GM06990 (cell line): ENCODE measurements at places on chromosomes 7 and 10.
A peak's percentile ranks its signal among the peaks of the same experiment; 100 is the strongest.

DNA sequence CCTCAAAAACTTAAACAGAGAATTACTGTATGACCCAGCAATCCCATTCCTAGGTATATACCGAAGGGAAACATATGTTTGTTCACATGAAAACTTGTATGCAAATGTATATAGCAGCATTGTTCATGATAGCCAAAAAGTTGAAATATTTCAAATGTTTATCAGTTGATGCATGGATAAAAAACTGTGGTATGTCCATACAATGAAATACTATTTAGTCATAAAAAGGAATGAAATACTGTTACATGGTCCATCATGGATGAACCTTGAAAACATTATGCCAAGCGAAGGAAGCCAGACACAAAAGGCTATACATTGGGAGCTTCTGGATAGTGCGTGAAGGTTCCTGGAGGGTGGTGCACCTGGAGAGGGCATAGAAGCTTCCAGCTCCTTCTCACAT lies 11.0 kb upstream of the TRA2A start:
- no peak for DNase-seq

DNA sequence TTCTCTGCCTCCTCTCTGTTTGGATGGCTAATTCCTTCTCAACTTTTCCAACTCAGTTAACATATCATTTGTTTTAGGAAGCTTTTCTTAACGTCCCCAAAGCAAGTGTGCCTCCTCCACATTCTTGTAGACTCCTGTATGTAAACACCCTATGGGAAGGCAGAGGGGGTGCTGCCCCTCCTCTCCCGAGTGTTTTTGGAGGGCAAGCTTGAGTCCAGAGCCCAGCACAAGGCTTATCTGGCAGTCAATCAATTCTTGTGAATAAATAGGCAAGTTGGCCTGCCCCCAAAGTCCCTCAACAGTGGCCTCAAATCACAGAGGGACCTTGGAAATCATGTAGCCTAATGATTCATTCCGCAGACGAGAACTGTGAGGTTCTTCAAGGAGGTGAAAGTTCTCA lies 305.6 kb downstream of the RPS24 start:
- no peak for DNase-seq

DNA sequence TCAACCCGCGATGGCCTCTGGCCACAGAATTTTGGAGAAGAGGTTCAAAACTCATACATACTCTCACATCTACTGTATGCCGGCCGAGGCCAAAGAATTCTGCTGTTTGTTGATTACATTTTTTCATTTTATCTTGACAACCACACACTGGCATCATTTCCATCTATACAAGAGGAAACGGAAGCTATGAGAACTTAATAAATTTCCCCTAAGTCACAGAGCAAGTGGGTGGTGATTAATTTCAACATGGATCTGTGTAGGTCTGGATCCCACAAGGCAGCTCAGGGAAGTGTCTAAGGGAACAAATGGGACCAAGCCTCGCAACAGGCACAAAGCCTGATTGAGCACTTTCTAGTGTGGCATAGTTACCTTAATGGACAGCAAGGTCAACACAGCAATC lies 18.0 kb downstream of the ELMO1 start:
- no peak for DNase-seq

DNA sequence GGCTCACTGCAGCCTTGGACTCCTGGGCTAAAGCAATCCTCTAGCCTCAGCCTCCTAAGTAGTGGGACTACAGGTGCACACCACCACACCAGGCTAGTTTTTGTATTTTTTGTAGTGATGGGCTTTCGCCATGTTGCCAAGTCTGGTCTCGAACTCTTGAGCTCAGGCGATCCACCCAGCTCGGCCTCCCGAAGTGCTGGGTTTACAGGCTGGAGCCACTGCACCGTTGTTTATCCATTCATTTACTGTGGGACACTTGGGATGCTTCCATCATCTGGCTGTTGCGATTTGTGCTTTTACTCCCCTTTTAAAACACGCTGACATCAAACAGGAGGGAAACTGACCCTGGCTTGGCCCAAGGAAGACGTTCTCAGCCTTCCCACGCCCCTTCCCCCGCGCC lies 30.5 kb upstream of the SMARCD3 start:
- no peak for DNase-seq

GRCh38 chr7:30226614-30227268 lies 57.7 kb upstream of the ZNRF2 start:
- no peak for DNase-seq

- no peak for DNase-seq
Measured at GRCh38 chr10:86857128-86857721, 100.2 kb downstream of the MMRN2 start.

GRCh38 chr7:110470420-110470819 lies 620.5 kb upstream of the LRRN3 start:
- no peak for DNase-seq

DNA sequence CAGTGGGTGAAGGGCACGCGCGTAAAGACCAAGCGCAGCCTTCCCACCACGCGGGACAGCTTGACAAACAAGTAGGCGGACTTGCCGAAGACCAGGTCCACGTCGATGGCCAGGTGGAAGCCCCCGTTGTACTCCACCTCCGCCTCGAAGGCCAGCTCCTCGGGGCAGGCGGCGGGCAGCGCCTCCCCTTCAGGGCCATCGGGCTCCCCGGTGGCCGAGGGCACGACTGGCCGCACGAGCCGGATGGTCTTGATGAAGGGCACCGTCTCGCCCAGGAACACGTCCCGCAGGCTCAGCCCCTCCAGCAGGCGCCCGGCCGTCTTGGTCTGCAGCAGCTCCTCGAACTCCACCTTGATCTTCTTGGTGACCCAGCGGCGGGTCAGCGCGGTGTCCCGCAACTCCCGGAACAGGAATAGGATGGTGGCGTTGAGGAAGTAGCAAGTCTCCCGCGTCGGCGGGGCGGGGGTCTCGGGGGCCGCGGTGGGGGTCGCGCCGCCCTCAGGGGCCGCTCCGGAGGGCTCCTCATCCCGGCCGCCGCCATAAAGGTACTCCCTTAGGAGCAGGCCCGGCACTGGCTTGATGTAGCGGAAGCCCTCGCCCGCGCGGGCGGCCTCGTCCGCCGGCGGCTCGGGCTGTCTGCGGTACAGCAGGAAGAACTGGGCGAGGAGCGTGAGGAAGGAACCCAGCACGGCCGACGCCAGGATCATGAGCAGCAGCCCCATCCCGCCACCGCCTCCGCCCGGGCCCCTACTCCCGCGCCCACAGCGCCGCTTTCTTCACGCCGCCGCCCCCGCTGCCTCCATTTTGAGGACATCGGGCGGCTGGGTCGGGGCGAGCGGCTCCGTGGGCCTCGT lies 507 bp downstream of the PDZD8 start:
- peak; percentile 65 for DNase-seq

DNA sequence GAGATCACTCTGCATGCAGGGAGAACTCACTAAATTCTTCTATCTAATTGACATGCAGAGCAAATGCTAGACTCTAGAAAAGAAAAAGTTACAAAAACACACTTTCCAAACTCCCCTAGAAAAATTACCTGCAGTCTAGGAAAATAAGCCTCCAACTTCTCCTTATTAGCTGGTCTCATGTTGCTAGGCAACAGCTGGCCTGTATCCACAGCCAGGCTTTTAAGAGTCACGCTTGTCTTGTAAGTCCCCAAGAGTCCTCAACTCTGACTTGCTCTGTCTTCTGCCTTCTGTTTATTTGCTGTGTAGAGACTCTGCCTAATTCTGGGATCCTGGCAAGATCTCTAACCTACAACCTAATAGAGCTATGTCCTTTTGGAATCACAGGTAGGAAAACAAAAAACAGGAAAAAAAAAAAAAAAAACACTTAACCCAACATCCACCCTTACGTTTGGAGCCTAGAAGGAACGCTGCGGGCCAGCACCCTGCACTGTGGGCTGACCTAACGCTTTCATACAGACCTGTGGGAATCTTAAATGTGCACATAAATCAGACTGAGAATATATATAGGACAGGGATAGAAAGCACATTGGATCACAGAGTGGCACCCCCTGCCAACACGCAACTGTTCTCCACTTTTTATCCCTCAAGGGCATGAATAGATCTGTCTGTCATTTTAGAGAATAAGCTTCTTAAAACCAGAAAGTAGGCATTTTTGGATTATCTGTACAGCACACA lies 117.0 kb upstream of the PTPRZ1 start:
- no peak for DNase-seq

- DNase-seq: no peak
Measured at GRCh38 chr7:92964141-92964540, 127.8 kb upstream of the CDK6 start.

- DNase-seq: no peak
Measured at GRCh38 chr7:113878394-113878992, 40.3 kb downstream of the PPP1R3A start.

DNA sequence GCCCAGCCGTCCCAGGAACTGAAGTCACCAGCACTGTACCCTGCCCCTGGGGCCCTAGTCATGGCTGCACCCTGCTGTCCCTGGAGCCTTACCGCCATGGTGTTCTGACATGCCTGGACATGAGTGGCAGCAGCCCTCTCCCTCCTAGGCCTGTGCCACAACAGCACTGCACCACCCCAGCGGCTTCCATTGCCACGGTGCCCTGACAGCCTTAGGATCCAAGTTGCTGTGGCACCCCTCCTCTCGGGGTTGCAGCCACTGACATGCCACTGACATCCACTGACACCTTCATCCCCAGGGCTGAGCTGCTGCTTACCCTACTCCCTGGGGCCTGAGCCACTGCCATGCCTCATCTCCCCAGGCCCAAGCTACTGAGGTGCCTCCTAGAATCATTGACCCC lies 39.6 kb upstream of the SHH start:
- DNase-seq: no peak

GRCh38 chr7:28114056-28114455 lies 66.5 kb downstream of the JAZF1 start:
- no peak for DNase-seq

- DNase-seq: no peak
Measured at GRCh38 chr7:73702226-73702625, 17.2 kb downstream of the STX1A start.
